ENCODE measurements at places on chromosomes 3 and 15.

DNA sequence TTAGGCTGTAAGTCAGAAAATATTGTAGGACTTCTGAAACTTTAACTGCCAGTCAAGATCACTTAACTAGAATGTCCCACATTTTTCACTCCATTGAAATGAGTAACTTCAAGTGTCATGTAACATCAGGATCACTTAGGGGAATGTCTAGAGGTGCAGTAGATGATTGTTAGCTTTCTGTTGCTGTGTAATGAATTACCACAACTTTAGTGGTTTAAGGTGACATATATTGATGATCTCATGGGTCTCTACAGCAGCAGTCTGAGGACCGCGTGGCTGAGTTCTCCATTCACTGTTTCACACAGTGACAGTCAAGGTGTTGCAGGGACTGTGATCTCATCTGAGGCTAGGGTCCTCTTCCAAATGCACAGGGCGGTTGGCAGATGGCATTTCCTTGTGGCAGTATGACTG, 82.7 kb downstream of the SLC25A26 start:
- no peak for DNase-seq

DNA sequence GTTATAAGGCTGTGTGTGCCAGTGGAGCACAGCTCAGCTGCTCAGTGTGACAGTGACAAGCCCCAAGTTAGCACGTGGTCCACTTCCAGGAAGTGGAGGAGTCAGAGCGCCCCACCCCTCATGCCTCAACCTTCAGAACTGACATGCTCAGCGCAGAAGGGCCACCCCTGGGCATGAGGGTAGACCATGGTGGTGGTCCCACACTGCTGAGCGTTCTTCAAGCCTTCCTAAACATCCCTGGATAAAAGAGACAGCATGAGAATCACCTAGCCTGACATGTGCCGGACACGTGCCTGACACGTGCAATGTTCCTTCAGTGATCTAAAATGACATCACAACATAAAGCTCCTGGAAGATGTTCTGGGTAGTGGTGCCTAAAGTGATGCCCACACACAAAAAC, 16.8 kb downstream of the ATP10A start:
- DNase-seq: no peak

DNA sequence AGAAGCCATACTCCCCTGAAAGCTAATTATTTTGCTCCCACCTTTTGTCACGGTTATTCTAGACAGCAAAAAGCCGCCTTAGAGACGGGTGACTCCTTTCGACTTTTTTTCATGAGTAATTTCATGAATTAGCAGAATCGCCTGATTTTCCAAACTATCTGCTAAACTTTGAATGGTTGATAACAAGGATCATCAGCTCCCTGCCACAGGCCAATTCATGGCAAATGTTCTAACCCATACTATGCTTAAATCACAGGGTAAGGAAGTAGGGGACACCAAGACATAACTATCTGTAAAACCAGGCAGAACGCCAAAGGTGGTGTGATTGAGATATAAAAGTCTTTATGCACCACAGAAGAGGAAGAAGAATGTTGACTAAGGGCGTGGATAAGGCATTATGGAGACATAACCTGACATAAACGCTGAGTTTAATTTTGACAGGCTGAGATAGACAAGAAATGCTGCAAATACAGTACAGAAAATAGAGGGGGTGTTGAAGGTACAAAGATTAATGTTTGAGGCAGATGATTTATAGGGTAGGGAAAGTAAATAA, 891 bp upstream of the DMXL2 start:
- DNase-seq: no peak

- DNase-seq: no peak
Measured at GRCh38 chr3:172476347-172476746, 28.1 kb upstream of the GHSR start.

- DNase-seq: no peak
Measured at GRCh38 chr15:64770626-64771025, 4.8 kb downstream of the RBPMS2 start.

GRCh38 chr3:197793247-197793646, 2.2 kb downstream of the LRCH3 start:
- no peak for DNase-seq

- no peak for DNase-seq
Measured at GRCh38 chr15:39586387-39587095, 5.7 kb downstream of the THBS1 start.
